Naive thymus-derived CD4-positive, alpha-beta T cell (primary cell): ENCODE measurements at places on chromosomes 7 and 10. TPM values are rescaled to one million over a fixed set of nuclear protein-coding genes. Genes with fewer than 3 reads are reported as not detected.

ZNF467 gene
- polyA plus RNA-seq: 9.8 TPM

SPDYE5 gene
- 0.14 TPM for polyA plus RNA-seq

XRCC2 gene
- polyA plus RNA-seq: 0.41 TPM

PNLIPRP3 gene
- polyA plus RNA-seq: not detected

SMARCD3 gene
- 4.0 TPM for polyA plus RNA-seq

CDHR1 gene
- polyA plus RNA-seq: not detected

NACAD gene
- polyA plus RNA-seq: 0.08 TPM

ITGA8 gene
- polyA plus RNA-seq: not detected

PIK3AP1 gene
- 0.57 TPM for polyA plus RNA-seq

DNA sequence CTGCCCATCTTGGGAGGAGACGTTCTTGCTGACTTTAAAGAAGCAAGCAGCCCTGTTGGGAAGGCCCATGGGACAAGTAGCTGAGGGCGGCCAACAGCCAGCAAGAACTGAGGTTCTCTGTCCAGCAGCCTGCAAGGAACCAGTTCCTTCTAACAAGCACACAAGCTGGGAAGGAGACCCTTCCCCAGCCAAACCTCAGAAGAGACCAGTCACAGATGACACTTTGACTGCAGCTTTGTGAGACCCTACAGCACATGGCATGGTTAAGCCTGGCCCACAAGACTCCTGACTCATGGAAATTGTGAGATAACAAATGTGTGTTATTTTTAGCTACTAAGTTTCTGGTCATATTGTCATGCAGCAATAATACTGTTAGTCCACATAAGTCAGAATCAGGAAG, 99.9 kb downstream of the PRLHR start:
- no peaks in the 10 kb centered on the region for H3K36me3 ChIP-seq
- no peaks in the 10 kb centered on the region for H3K27me3 ChIP-seq
- DNase-seq: no peak
- no peak overlapping the region for H3K27ac ChIP-seq
- H3K4me1 ChIP-seq: no peaks in the 10 kb centered on the region

- H3K36me3 ChIP-seq: no peaks in the 10 kb centered on the region
- H3K4me3 ChIP-seq: no peak overlapping the region
- DNase-seq: no peak
- no peaks in the 10 kb centered on the region for H3K27me3 ChIP-seq
- no peaks in the 10 kb centered on the region for H3K4me1 ChIP-seq
Observed at GRCh38 chr7:115914951-115915350, 115.6 kb downstream of the TFEC start.

DNA sequence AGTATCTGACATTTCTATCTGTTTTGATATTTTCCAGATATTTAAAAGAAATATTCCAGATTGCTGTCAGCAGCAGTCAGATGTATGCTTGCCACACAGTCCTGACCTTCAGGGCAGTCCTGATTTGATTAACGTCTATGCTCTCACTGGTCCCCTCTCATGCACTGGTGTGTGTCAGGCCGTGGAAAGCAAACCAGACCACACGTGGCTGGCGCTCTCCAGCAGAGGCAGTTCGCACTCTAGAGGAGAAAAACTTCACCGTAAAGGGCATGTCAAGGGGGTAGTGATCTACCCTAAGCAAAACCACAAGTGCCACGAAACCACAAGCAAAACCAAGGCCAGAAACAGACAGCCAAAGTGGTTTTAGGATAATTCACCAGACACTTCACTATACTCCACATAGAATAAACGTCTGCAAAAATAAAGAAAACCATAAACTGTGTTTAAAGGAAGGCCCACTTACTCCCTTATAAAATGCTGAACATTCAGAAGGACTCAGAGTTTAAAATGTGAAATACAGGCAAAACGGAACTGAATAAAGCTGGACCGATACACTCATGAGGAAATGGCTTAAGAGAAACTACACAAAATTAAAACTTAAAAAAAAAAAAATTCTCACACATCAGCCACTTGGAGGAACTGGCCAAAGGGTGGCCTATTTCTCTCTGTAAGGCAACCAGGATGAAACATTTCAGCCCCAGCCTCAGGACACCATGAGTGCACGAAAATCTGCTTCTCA, 26.4 kb downstream of the PARP12 start:
- DNase-seq: no peak
- peaks cover 5% of the 10 kb centered on the region for H3K4me1 ChIP-seq
- H3K27me3 ChIP-seq: no peaks in the 10 kb centered on the region

DNA sequence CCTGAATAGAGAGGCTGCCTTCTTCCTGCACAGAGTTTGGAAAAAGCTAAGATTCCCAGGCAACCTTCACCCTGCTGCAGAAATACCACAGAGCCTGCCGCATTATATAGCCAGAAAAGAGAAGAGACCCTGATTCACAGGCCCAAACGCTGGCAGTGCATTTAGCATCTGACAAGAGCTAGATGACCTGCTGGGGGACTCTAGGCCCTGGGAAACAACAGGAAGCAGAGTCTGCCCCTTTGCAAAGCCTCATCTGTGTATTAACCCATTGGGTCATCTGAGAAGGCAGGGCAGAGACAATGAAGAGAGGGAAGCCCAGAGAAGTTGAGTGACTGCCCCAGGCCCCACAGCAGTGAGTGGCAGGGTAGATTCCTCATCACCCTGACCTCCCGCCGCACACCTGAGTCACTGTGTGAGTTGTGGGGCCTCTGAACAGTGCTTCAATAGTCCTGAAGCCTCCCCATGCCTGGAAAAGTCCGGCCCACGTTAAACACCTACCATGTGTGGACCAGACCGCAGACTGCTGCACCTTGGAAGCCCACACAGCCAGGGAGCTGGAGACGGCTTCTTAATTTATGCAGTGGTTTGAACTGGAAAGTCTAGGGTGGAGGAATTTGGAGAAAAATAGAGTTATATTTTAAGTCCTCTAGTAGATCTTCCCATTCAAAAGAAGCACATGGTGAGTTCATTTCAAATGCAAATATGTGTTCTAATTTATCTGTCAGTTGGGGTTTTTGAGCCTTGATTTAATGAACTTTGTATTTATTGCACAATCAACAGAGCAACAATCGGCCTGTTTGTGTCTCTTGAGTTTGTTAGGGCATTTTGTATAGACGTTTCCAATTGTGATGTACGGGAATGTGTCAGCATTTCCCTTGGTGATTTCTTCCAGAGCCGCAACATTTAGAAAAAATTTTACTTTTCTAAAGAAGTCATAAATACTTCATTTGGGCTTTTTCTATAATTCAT, 80.4 kb upstream of the GPR26 start:
- no peak overlapping the region for H3K4me3 ChIP-seq
- DNase-seq: no peak
- no peaks in the 10 kb centered on the region for H3K36me3 ChIP-seq
- H3K27ac ChIP-seq: no peak overlapping the region
- H3K27me3 ChIP-seq: no peaks in the 10 kb centered on the region

DNA sequence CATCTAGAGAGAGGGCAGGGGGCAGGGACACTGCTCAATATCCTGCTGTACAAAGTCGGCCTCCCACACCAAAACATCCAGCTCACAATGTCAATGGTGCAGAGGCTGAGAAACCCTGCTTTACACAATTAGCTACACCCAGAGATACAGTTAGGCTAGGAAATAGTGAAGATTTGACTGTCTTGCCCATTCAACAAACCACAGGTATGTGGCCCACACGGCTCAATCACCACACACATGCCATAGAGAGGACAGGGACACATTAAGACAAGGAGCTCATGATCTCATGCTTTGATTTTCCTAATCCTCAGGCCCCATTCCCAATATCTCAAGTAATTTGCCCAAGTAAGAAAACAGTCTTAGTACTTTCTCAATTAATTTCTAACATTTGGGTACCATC, 110.4 kb downstream of the OSBPL3 start:
- H3K27me3 ChIP-seq: no peaks in the 10 kb centered on the region
- H3K36me3 ChIP-seq: peaks cover 7% of the 10 kb centered on the region
- H3K4me1 ChIP-seq: no peaks in the 10 kb centered on the region
- no peak for DNase-seq
- H3K4me3 ChIP-seq: no peak overlapping the region

DNA sequence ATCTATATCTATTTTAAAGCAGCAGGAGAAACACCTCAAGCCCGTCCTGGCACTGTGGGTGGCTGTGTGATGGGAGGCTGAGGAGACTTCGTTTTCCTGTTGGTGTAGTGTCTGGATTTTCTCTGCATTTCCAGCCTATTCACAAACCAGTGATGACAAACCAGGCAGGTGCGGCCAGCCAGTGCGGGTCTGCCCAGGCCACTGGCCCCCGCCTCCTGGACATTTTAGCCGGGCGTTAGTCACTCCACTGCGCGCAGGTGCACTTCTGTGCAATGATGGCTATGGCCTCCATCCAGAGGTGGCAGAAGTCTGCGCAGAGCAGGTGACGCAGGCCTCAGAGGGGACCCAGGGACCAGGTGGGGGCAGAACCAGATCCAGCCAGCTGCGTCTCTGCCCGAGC, 64.9 kb upstream of the PITRM1 start:
- H3K27ac ChIP-seq: no peak overlapping the region
- H3K27me3 ChIP-seq: no peaks in the 10 kb centered on the region
- no peaks in the 10 kb centered on the region for H3K36me3 ChIP-seq
- no peak for DNase-seq

DNA sequence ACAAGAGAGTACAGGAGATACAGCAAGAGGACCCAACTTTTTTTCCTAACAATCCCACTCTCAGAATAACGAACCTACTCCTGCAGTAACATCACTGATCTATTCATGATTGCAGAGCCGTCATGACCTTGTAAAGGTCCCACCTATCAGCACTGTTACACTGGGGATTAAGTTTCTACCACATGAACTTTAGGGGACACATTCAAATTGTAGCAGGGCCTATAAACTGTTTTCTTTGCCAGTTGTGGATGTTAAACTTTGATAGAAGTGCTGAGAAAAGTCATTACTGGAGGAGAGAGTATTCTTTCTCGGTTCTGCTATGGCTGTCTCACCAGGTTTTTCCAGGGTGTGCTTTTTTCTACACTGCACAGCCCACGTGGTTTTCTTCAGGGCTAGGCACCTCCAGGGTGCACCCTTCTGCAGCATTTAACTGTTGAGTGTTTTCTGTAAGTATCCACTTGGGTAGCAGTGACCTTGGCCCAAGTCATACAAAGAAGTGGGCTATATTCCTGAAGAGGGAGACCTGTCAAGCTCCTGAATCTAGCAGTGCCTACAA, 131.6 kb upstream of the AHR start:
- H3K36me3 ChIP-seq: no peaks in the 10 kb centered on the region
- no peak overlapping the region for H3K4me3 ChIP-seq
- H3K27ac ChIP-seq: no peak overlapping the region
- H3K27me3 ChIP-seq: no peaks in the 10 kb centered on the region

GRCh38 chr10:11716686-11717085, 25.5 kb upstream of the ECHDC3 start:
- H3K4me3 ChIP-seq: no peak overlapping the region
- H3K36me3 ChIP-seq: no peaks in the 10 kb centered on the region
- no peak overlapping the region for H3K27ac ChIP-seq
- H3K4me1 ChIP-seq: no peaks in the 10 kb centered on the region
- DNase-seq: no peak

GRCh38 chr10:71297343-71297742, 21.7 kb upstream of the SLC29A3 start:
- no peaks in the 10 kb centered on the region for H3K36me3 ChIP-seq
- no peaks in the 10 kb centered on the region for H3K27me3 ChIP-seq
- no peak for DNase-seq
- H3K27ac ChIP-seq: no peak overlapping the region
- no peaks in the 10 kb centered on the region for H3K4me1 ChIP-seq
- no peak overlapping the region for H3K4me3 ChIP-seq

GRCh38 chr7:44390701-44391100, 65.3 kb upstream of the CAMK2B start:
- H3K36me3 ChIP-seq: peaks cover 11% of the 10 kb centered on the region
- H3K4me3 ChIP-seq: no peak overlapping the region
- H3K27me3 ChIP-seq: no peaks in the 10 kb centered on the region
- DNase-seq: no peak
